ENCODE measurements at places on chromosomes 4 and X. TPM values are rescaled to one million over a fixed set of nuclear protein-coding genes. Genes with fewer than 3 reads are reported as not detected.

NDNF gene
- 6.8 TPM for polyA plus RNA-seq

IGSF1 gene
- 85.8 TPM for polyA plus RNA-seq

- no peak for DNase-seq
Measured at GRCh38 chr4:161364681-161365080, 799.1 kb downstream of the FSTL5 start.

DNA sequence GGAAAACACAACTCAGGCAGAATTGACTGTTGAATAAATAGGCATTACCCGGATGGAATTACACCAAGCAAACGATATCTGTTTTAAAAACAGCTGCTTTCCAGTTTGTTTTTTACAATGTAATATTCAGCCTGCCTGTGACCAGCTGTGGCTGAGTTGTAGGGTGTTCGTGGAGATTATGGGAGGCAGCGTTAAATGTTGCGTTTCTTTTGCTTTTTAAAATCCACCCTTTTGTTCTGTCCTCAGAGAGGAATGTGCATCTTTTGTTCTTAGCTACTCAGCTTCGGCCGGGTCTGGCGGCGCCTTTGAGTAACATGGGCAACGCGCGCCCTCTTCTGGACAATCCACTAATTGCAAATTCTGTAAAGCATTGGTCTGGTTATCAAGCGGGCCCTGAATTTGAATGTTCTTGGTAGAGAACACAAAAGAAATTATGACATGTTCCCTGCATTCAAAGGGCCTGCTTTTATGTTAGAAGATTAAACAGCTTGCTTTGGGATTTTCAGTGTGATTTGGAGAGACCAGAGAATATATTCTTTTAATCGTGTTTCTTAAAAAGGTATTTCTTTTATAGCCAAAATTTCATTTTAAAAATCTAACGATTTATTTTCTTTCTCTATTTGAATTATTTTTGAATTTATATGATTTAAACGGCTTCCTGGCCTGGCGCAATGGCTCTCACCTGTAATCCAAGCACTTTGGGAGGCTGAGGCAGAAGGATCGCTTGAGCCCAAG lies 76.3 kb upstream of the TRIM2 start:
- DNase-seq = peak; percentile 87

DNA sequence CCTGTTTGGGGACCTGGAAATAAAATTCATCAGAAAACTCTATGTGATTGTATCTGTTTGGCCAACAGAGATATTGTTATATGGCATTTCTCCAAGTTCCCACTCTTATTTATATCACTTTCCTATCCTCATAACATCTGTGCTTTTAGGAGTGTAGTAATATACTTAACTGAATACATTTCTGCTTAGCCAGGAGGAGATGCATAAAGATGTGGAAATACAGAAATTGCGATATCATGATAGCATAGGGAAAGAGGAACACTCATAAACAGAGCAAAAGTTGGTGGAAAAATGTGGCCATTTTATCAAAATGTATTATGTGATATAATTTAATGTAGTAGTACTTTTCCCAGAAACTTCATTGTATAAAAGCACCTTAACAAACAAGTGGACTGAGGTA lies 46.1 kb upstream of the TSPAN7 start:
- DNase-seq = no peak
